ENCODE measurements at places on chromosomes 16 and 17.

DNA sequence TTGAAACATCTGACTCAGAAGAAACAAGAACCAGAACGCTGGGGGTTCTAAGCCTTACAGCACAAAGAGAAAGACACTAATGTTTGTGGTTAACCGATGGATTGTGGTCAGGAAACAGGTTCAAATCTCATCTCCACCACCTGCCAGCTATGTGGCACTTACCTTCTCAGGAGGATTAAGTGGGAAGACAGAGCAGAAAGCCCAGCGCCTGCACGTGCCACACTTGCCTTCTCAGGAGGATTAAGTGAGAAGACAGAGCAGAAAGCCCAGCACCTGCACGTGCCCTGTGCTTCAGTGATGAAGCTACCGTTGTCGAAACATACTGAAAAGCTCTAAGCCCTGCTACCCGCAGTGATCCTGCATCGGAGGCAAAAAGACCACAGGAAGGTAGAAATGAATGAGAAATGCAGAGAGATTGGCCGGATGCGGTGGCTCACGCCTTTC is 90.6 kb downstream of the NXN start:
- DNase-seq: no peak

DNA sequence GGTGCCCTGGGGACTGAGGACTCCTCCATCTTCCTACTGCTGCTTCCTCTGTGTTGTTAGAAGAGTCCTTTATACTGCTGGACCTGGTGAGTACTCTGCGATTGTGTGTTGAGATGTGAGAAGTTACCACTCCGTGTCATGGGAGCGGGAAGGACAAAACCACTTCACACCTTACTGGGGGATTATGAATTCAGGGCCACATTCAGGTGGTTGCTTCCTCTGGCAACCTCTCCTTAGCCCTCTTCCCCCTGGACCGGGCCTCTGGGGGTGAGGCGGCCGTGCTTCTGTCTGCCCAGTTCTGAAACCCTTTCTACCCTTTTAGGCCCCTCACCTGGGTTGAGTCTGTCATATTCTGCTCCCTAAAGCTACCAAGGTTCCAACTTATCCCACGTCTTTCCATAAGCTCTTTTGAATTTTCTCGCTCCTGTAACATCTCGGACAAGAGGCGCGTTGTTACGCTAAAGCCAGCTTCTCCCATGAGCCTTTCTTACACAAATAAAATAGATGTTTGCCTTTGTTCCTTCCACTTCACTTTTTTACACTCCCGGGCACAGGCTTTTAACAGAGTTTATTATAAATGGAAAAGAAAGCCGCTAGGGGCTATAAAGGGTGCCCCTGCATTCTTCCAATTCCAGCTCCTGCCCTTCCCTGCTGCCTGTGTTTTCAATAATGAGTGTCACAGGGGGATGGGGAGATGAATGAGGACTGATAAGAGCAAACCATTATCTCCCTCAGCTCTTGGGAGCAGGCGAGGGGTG is 20.7 kb upstream of the CDH13 start:
- no peak for DNase-seq

- DNase-seq: no peak
Measured at GRCh38 chr16:867421-868385, 67.2 kb upstream of the GNG13 start.

DNA sequence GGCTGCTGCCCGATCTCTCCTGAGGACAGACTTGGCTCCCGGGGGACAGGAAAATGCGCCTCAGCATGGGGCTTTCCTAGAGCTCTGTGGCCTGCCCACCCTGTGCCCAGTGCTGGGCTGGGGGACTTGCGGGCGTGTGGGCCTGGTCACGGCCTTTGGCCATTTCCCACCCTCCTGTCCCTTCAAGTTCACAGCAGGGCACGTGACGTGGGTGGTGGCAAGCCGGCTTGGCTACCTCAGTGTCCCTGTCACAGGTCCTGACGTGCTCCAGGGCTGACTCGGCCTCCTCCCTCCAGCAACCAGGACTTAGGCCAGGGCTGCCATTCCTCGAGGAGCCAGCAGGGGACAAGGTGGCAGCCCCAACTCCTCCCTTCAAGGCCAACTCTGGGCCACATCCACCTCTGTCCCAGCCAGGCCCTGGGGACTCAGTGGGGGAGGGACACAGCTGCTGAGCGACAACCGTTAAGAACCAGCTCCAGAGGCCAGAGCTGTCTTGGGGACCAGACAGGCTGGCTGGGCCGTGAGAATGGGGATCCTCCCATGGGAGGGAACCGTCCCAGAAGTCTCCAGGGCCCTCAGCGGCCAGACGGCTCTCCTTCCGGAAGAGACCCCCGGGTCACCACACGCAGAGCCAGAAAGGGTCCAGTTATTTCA is 981 bp upstream of the UNC13D start:
- peak; percentile 91 for DNase-seq

DNA sequence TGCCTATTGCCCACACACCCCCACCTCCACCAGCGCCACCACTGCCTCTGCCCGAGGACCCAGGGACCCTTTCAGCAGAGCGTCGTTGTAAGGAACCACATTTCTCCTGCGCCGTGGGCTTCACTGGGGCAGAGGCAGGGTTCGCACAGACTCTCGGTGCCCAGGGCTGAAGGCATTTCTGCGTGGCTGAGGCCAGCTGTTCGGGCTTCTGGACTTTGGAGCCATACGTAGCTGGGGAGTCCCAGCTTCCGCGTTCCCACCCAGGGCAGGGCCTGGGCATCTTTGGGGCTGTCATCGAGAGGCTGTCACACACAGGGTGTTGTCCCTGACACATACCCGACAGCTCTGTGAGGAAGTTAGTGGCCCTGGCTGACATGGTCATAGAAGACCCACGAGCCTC is 16.0 kb upstream of the SMIM5 start:
- no peak for DNase-seq

DNA sequence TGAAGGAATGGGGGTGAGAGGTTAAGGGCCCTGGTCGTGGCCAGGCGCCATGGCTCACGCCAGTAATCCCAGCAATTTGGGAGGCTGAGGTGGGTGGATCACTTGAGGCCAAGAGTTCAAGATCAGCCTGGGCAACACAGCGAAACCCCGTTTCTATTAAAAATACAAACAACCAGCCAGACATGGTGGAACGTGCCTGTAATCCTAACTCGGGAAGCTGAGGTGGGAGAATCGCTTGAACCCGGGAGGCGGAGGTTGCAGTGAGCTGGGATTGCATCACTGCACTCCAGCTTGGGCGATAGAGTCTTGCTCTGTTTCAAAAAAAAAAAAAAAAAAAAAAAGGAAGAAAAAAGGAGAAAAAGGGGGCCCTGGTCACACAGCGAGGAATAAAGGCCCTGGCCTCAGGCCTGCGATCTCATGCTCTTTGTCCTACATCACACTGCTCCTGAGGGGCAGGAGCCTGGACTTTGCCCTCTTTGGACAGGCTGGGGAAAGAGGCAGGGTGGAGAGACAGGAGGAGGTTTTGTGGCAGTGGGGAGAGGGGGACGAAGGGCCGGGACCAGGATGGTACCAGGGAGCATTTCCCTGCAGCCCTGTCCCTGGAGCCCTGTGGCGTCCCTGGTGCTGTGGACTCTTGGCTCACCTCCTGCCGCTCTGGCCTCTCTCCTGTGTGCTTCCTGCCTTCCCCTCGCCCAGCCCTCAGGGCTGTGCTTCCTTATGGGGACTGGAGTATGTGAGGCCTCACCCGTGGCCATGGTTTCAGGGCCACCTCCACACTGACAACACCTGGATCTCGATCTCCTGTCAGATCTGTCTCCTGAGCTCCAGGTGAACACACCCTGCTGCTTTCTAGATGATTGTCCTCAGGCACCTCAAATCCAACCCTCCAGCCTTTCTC is 19.7 kb upstream of the SLC25A19 start:
- DNase-seq: no peak

DNA sequence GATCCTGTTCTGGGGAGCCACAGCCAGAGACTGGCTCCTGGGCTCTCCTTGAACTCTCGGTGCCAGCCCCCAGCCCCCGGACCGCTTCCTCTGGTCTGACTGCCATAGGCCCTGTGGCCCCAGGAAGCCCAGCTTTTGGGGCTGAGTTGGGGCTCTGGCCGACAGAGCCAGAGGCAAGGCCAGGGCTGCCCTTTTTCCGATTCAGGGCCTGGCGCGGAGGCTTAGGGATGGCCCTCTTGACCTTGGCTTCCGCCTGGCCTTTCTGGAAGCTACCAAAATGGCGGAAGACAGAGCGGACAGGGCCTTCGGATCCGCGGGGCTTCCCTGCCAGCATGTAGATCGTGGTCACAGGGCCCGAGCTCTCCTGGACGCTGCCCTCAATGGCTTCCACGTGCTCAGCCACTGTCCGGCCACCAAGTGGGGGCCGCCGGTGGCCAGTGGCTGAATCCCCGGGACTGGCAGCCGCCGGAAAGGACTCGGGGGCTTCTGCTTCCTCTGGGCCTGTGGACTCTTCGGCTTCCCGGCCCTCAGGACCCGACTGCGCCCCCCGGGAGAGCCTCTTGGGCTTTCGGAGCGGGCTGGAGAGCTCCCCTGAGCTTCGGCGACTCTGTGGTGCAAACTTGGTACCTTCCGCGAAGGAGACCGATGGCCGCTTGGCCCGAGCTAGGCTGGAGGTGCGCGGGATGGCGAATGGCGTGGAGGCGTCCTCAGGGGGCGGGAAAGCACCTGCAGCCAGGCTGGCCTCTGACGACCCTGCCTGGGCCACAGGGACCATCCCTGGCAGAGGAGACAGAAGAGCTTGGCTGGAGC is 6.4 kb upstream of the SLC43A2 start:
- no peak for DNase-seq

GRCh38 chr16:1762879-1763520 is 8.3 kb downstream of the NME3 start:
- DNase-seq: no peak

DNA sequence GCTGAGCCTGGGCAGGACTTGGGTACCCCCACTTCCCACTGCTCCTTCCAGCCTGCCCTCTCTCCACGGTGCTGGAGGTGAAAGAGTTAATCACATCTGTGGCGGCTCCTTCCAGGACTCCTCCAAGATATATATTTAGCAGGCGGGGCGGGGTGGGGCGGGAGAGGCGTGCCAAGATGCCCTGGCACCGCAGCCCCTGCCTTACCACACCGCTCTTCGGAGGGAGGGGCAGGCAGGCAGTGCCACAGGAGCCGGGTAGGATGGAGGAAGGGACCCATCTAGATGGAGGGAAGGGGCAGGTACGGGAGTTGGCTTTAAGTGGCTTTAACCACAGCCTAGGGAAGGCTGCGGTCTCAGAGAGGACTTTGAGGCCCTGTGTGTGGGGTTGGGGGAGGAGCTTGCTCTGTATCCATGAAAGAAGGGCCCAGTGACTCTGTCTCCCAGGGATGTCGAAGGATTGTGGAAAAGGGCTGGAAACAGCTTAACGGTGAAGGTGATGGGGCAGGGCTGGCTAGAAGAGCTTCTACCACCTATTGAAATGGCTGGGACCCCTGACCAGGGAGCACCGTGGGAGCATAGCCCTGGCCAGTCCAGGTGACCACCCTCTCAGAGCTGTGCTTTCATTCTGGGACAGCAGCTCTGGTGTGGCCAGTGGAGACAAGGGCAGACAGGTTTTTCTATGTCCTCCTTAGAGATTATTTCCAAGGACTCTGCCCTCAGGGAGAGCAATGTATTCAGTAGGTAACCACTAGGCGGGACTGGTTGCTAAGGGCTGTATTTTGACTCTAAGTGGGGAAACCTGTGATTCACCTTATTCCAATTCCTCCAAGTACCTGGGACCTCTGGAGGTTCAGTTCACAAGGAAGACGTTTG is 13.0 kb downstream of the GPR142 start:
- no peak for DNase-seq

- DNase-seq: no peak
Measured at GRCh38 chr17:54901230-54901822, 674 bp downstream of the TOM1L1 start.

- no peak for DNase-seq
Measured at GRCh38 chr17:17236295-17237025, 508 bp downstream of the FLCN start.

- DNase-seq: no peak
Measured at GRCh38 chr16:79715061-79715460, 114.5 kb upstream of the MAF start.

GRCh38 chr17:80998748-80999535 is 7.3 kb downstream of the CHMP6 start:
- DNase-seq: peak; percentile 13

Data from GM10248 (cell line).